ENCODE measurements at places on chromosomes 2 and 18. TPM values are rescaled to one million over a fixed set of nuclear protein-coding genes. Genes with fewer than 3 reads are reported as not detected.

The HAT1 gene
- 164 TPM for total RNA-seq

The CDH20 gene
- not detected for total RNA-seq

The SERPINB2 gene
- 20.5 TPM for total RNA-seq

The CDCA7 gene
- total RNA-seq, result 28.8 TPM

The ABCG8 gene
- not detected for total RNA-seq

The CRYGC gene
- not detected for total RNA-seq
